ENCODE measurements at places on chromosomes 11 and 22. TPM values are rescaled to one million over a fixed set of nuclear protein-coding genes. Genes with fewer than 3 reads are reported as not detected.
A peak's percentile ranks its signal among the peaks of the same experiment; 100 is the strongest.

The CRY2 gene
- total RNA-seq: 15.8 TPM

The APOA5 gene
- total RNA-seq: 0.25 TPM

DNA sequence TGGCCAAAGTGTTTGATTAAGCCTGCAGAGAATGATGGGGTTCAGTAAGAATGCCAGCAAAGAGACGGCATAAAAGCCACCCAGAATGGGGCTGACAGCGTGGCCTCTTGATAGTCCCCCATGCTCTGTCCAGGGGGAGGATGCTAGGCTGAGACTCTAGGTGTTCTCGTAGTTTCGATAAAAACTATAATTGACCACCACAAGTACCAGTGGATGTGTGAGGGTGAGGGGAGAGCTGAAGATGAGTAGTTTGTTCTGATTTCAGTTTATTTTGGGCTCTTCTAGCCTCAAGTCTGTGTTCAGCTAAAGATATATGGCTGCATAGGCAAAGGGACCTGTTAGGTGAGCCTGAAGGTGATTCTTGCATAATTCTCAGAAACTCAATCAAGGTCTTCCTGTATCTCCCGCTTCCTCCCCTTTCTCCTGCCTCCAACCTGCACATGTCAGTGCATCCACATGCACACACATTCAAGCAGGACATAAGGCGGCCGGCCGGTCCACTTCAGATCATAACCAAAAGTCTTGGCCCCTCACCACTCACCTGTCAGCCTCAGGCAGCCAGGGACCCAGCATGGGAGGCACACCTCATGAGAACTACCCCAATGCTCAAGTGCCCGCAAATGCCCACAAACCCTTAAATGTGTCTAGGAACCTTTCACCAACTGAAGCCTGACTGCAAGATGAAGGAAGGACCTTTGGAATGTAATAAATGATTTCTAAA lies 31.2 kb downstream of the FLI1 start:
- no peak overlapping the region for H3K4me3 ChIP-seq
- peaks cover 28% of the 10 kb centered on the region for H3K4me1 ChIP-seq
- H3K36me3 ChIP-seq: no peaks in the 10 kb centered on the region
- H3K27ac ChIP-seq: no peak overlapping the region
- DNase-seq: no peak

- H3K27me3 ChIP-seq: no peaks in the 10 kb centered on the region
- H3K4me1 ChIP-seq: no peaks in the 10 kb centered on the region
- peak; percentile 24 for DNase-seq
These were observed 21.2 kb downstream of the PLAAT3 start for GRCh38 chr11:63592975-63593395.

DNA sequence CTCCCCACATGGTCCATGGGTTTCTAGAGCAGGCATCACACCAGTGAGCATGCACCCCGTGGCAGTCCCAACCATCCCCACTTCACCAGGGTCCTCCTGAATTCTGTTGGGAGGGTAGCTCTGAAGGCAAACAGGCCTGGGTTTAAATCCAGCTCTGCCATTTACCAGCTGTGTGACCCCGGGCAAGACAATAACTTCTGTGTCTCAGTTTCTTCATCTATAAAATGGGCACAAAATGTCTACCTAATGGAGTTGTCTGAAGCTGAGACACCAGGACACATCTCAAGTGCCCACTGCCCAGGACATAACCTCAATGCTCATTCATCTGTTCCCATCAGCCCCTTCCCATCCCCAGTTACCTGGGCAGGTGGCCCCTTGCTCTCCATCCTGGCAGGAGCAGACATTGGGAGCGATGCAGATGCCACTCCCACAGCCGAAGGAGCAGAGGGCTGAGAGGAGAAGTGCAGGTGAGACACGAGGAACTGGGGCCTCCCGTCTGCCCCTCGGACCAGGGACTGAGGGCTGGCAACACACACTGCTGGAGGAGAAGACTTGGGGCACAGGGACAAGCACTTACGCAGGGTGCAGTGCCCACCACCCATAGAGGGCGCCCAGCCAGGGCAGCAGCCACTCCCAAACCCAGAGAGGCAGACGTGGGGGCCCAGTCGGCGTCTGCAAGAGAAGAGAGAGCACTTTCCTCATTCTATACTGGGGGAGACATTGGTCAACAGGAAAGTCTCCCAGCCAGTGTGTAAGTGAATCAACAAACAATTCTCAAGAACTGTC lies 4.0 kb downstream of the VWCE start:
- H3K27me3 ChIP-seq: peaks cover 14% of the 10 kb centered on the region
- H3K27ac ChIP-seq: no peak overlapping the region
- H3K4me1 ChIP-seq: peaks cover 13% of the 10 kb centered on the region
- H3K36me3 ChIP-seq: no peaks in the 10 kb centered on the region
- H3K4me3 ChIP-seq: no peak overlapping the region

- H3K4me1 ChIP-seq: peaks cover 9% of the 10 kb centered on the region
- no peaks in the 10 kb centered on the region for H3K36me3 ChIP-seq
- H3K27ac ChIP-seq: no peak overlapping the region
- DNase-seq: no peak
These were observed 6.4 kb upstream of the PKNOX2 start for GRCh38 chr11:125157953-125158680.

DNA sequence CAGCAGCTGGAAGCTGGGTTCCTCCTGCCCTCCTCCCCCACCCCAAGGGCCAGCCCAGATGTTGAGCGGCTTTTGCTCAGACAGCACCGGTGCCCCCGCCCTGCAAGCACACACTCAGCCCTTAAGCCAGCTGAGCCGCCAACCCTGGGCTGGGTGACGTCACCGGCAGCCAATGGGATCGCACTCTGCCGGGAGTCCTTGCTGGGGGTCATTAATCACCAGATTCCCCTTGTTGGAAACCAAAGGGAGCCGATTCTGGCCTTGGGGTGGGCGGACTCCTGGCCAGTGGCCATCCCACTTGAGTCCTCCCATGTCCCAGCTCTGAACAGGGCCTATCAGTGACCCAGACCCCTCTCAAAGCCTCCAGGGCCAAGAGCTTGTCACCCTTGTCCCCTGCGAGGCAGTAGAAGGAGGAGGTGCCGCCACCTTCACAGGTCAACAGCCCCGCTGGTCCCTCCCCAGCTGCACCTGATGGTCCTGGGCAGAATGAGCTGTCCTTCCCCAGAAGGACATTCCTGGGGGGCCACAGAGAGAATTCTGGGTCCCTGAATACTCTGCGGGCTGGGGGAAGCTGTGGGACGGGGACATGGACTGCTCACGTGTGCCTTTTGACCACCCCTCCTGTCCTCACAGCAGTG lies 7.4 kb downstream of the DUSP8 start:
- H3K27me3 ChIP-seq: peaks cover 36% of the 10 kb centered on the region
- no peak overlapping the region for H3K4me3 ChIP-seq
- H3K4me1 ChIP-seq: peaks cover 23% of the 10 kb centered on the region
- no peak overlapping the region for H3K27ac ChIP-seq
- no peaks in the 10 kb centered on the region for H3K36me3 ChIP-seq
- peak; percentile 90 for DNase-seq

DNA sequence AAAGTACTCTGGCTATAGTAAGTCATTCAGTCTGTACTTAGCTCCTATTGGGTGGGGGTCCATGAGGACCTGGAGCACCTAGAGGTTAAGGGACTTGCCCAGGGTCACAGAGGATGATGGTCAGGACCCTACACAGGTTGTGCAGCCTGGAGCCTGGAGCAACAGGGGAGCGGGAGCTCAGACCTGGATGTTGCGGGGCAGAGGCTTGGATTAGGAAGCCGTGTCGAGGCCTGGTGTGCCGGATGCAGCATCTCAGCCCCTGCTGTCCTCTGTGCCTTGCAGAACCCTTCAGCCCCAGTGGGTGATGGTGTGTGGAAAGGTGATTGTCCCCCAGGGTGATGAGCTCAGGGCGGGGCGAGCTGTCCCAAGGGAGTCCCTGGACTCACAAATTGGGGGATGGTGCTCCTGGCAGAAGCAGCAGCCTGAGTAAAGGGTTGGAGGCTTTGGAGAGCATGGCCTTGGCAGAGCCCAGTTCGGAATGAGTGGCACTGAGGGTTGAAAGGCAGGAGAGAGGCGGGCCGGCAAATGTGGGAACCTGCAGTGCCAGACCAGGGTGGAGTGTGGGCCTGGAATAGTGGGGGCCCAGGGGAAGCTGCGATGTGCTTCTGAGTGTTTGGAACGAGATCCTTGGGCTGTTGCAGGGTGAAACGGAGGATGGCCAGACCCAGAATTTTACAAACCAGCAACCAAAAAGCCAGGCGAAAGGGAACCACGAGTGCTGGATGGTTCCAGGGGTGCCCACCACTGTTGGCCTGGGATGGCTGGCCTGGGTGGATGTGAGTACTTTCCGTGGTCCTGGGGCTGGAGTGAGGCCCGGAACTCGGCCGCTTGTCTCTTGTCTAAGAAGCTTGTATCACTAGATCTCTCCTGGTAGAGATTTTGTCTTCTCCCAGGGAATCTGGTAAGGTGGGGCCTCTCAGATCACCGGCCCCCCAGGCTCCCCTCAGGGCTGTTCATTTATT lies 2.9 kb downstream of the TPCN2 start:
- DNase-seq: no peak
- no peaks in the 10 kb centered on the region for H3K27me3 ChIP-seq
- no peaks in the 10 kb centered on the region for H3K36me3 ChIP-seq
- H3K4me3 ChIP-seq: no peak overlapping the region
- peaks cover 12% of the 10 kb centered on the region for H3K4me1 ChIP-seq

DNA sequence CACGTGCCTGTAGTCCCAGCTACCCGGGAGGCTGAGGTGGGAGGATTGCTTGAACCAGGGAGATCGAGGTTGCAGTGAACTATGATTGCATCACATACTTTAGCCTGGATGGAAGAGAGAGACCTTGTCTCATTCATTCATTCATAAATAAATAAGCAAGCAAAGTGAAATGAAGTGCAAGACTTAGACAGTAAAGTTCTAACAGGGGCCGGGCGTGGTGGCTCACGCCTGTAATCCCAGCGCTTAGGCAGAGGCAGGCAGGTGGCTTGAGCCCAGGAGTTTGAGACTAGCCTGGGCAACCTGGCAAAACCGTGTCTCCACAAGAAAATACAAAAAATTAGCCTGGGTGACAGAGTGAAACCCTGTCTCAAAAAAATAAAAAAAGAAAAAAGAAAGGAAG lies 1.6 kb upstream of the ZNF280A start:
- H3K27me3 ChIP-seq: peaks cover 46% of the 10 kb centered on the region
- no peaks in the 10 kb centered on the region for H3K36me3 ChIP-seq
- H3K4me3 ChIP-seq: no peak overlapping the region
- no peak overlapping the region for H3K27ac ChIP-seq

GRCh38 chr11:122883646-122883979 lies 1.1 kb downstream of the JHY start:
- H3K36me3 ChIP-seq: no peaks in the 10 kb centered on the region
- no peaks in the 10 kb centered on the region for H3K4me1 ChIP-seq
- no peak for DNase-seq
- H3K27ac ChIP-seq: no peak overlapping the region
- H3K4me3 ChIP-seq: peak overlapping the region; percentile 63
- H3K27me3 ChIP-seq: peaks cover 46% of the 10 kb centered on the region

DNA sequence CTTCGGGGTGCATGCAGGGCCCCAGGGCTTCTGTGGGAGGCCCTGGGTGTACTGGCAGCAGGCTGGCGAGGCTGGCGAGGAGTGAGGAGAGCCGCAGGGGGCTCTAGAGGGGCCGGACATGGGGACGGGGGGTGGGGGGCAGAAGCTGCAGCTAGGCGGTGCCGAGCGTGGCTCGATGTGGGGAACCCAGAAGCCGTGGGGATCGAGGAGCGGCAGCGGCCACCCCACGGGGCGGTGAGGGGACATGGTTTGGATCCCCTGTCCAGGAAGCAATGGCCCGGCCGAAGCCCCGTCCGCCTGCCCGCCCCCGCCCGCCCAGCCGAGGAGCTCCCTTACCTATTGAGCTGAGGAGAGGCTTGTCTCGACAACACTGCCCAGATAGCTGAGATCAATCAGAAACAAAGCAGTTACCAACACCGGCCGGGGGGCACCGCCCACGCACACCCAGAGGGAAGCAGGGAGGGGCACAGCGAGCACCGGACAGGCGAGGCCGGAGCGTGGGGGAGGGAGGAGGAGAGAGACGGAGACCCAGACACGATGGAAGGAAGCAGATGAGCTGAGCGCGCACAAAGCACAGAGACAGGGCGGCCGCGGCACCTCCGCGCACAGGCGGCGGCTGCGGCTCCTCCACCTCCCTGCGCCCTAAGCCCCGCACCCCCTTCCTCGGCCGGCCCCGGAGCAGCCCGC lies 38.7 kb downstream of the IGSF9B start:
- peak overlapping the region; percentile 37 for H3K4me3 ChIP-seq
- peaks cover 6% of the 10 kb centered on the region for H3K4me1 ChIP-seq
- no peaks in the 10 kb centered on the region for H3K36me3 ChIP-seq

All from neural progenitor cell (in vitro differentiated cells).